GM12878 (cell line): ENCODE measurements at places on chromosomes 12 and 14.

- DNase-seq: no peak
Observed at GRCh38 chr12:26297396-26298070, 102.2 kb downstream of the SSPN start.

DNA sequence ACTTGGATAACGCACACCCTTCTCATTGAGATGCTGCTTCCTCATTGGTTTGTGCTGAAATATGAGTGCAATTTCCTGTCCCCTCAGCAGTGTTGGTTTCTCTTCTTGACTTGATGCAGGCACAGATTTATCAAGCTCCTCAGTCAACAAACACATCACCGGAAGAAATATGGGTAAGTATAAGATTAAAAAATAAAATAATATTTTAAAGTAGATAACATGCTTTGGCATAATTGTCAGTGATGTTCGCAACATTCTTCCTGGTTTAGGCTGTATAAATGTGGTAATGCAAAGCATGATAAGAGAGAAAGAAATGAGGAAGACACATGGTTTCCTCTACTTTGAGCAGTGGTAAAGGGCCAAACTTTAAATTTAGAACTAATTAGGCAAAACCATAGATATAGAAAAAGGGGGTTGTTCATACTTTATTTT, at the start of gene GPR65:
Gene GPR65 (plus strand): TSS at position 86 of the 432 bp plus-strand sequence. CDS start 5,713 bp downstream, outside the sequence.
- peak; percentile 69 for DNase-seq

GRCh38 chr12:65594409-65594808, 229.9 kb upstream of the HMGA2 start:
- no peak for DNase-seq

DNA sequence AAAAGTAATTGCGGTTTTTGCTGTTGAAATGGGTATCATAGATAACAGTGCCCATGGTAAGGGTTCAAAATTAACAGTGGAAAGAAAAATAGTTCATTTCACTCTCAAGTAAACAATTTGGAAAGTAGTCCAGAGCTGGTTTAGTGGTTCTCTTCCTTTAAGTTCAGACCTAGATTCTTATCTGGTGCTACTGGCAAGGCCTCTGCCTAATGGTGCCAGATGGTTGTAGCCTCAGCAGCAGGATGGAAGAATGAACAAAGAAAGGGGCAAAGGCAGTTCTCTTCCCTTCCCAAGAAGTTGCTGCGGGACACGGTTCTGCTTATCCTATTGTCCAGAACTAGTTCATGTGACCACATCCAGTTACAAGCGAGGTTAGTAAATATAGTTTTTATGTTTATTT, 10.5 kb downstream of the ARG2 start:
- no peak for DNase-seq

- no peak for DNase-seq
Observed at GRCh38 chr12:44377443-44378187, 498.5 kb downstream of the NELL2 start.

DNA sequence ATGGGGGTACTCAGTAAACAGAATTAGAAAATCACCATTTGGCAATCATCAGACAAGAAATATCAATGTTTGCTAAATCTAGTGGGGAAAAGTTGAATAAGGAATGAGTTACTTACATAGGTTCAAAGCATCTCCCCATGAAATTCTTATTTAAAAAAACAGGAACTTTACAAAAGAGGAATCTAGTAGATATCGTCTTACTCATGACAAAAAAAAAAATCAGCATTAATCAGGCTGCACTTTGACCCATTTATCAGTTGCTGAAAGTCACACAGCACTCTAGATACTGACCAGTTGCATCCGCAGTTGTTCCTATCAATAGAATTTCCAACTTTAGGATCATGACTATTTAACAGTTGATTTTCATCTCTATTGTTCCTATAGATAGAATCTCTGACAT, 5.8 kb upstream of the DICER1 start:
- DNase-seq: no peak
